PC-3 (cell line): ENCODE measurements at places on chromosomes 3 and 15. TPM values are rescaled to one million over a fixed set of nuclear protein-coding genes. Genes with fewer than 3 reads are reported as not detected.

DNA sequence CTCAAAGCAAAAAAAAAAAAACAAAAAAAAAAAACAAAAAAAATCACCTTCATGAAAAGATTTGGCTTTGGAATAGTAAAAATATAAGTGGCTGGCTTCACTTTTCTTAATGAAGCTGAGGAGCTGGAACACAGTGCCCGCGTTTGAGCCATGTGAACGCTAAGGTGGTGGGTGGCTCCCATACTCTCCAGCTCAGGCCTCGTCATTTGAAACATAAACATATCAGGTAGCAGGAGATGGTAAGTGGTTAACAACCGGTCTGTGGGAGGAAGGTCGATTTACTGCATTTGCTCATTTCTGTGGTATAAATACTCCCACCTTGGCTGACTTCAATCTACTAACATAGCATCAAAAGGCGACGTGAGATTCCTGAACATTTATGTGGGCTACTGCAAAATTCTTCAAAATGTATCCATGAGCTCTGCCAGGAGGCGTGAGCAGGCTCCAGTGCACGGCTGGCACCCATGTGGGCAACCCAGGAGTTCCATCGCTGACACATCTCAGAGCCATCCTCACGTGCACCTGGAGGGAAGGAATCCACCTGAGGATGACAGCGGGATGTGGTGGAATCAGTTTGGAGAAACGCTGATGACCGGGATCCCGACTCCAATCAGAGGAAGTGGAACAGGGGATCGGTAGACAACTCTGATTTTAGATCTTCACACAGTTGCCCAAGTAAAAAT, 157.6 kb downstream of the ATP10A start:
- H3K36me3 ChIP-seq, result no peaks in the 10 kb centered on the region
- no peak for DNase-seq
- H3K27ac ChIP-seq, result no peak overlapping the region

- no peak overlapping the region for H3K4me3 ChIP-seq
These were observed 58.5 kb downstream of the DNAJB8 start for GRCh38 chr3:128408012-128408692.

DNA sequence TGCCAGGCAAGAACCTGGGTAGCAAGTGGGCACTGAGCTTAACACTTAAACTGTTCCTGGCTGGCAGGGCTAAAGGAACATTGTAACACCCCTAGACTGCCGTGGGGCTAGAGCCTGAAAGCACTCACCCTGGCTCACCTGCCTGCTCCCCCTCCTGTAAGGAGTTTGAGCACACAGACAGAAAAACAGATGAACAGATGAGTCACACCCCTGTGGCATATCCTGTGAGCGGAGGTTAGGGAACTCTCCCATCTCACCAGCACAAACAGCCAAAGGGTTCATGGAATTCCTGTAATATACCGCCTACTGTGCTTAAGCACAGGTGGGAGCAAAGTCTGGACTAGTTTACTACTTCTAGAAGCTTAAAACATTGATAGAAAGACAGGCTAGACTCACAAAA, 300.1 kb downstream of the ROBO1 start:
- H3K4me3 ChIP-seq, result no peak overlapping the region
- no peaks in the 10 kb centered on the region for H3K27me3 ChIP-seq
- no peak overlapping the region for H3K27ac ChIP-seq
- peak; percentile 71 for DNase-seq
- peaks cover 8% of the 10 kb centered on the region for H3K4me1 ChIP-seq
- no peaks in the 10 kb centered on the region for H3K36me3 ChIP-seq

The SLC7A14 gene
- not detected in 2 replicates for total RNA-seq

The USP4 gene
- total RNA-seq, result 19.9 and 22.8 TPM in 2 replicates

DNA sequence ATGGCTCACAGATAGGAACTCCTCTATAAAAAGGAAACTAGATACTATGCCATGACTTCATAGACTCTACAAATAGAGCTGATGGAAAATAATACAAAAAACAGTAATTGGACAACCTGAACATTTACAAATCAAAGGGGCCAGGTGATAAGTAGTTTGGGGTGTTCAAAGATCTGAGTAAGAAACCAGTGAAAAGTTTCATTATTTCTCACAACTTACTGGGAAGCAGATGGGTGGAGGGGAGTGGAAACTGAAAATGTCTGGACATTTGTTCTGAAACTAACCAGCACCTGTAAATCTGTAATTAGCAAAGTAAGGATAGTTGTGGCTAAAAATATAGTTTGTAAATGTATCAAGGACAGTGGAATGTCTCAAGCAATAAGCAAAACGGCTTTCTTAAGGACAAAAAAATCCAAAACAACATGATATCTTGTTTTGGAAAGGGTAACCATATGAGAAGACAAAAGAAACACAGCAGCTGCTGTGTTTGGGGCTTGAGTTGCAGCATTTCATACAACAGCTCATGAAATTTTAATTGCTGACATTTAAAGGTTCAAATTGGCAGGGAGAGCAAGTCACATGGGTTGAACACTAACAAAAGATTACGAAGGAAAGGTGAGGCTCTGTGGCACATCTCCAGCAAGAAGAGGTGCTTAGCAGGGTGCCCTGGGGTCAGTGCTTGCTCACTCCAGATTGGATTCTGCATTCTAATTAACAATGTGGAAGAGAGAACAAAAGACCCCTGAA, 26.8 kb upstream of the THBS1 start:
- no peak overlapping the region for H3K4me3 ChIP-seq
- H3K27me3 ChIP-seq, result no peaks in the 10 kb centered on the region
- no peaks in the 10 kb centered on the region for H3K4me1 ChIP-seq
- no peak overlapping the region for H3K27ac ChIP-seq

DNA sequence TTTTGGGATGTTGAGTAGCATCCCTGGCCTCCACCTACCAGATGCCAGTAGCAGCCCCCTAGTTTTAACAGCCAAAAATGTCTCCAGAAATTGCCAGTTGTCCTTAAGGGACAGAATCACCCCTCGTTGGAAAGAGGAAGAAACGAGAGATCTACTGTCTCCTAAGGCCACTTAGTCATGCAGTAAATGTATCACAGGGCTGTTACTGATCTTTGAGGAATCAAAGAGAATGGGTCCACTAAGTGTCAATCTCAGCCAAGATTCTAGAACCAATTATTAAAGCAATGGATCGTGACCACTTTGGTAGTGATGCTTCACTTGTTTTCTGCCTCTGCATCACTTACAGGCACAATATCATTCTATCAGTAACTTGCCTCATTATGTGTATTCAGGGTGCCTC, 26.4 kb downstream of the POLG start:
- H3K4me1 ChIP-seq, result peaks cover 11% of the 10 kb centered on the region; the same call in 1 of the 2 replicates
- H3K4me3 ChIP-seq, result no peak overlapping the region
- H3K36me3 ChIP-seq, result peaks cover 73% of the 10 kb centered on the region
- H3K27me3 ChIP-seq, result no peaks in the 10 kb centered on the region
- DNase-seq, result no peak
- no peak overlapping the region for H3K27ac ChIP-seq

The SPSB4 gene
- not detected in 2 replicates for total RNA-seq

DNA sequence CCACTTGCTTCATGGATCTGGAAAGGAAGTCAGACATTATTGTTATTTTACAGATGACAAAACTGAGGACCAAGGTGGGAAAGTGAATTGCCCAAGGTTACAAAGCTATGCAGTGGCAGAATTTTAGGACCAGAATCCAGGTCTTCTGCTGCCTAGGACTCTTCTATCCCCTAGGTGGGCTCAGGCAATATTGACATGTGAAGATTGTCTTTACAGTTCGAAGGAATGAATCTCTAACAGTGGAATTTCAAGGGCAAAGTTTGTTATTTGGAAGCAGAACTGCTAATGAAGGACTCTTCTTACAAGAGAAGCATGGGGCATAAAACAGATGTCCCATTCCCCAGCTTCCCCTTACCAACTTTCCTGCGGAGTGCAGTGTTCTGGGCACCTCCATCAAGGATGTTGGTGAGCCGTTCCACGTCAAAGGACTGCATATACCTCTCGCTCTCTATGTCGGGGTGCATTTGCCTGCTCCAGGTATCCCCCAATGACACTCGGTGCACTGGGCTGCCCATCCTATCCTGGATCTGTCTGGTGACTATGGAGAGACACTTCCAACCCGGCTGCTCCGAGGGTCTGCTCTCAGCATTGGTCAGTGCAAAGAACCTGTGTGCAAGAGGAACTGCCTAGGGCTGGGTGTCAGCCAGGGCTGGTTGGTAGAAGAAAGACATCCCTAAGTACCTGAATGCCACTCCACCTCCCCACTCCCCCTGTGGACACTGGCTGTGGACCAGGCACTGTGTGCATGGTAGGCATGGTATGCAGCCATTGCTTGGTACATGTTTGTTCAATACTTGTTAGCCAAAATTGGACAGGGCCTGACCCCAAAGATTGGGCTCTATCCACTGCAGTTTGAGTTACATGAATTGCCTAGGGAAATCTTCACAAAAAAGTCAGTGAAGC, 2.1 kb downstream of the ACOX2 start:
- no peaks in the 10 kb centered on the region for H3K36me3 ChIP-seq
- H3K27ac ChIP-seq, result no peak overlapping the region
- DNase-seq, result no peak
- no peaks in the 10 kb centered on the region for H3K27me3 ChIP-seq

DNA sequence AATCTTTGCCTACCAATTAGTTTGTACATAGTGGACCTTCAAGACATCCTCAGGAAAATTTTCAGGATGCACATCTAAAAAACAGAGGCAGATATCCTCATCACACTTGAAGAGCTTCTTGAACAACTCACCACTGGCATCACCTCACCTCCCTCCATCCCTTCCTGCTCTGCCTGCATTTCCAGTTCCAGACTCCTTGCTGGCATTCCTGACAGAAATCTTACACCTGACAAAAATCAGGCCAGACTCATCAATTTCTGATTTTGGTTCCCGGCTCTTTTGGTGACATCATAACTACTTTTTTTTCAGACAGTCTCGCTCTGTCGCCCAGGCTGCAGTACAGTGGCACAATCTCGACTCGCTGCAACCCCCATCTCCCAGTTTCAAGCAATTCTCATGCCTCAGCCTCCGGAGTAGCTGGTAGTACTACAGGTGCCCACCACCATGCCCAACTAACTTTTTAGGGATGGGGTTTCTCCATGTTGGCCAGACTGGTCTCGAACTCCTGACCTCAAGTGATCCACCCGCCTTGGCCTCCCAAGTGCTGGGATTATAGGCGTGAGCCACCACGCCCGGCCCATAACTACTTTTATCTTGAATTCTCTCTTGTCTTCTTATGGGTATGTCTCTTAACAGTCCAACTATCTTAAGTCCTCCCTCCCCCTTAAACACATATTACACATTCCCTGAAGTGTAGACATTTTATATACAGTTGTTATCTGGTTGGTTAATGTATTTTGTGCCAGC, 216.6 kb upstream of the IL12A start:
- no peak overlapping the region for H3K27ac ChIP-seq
- H3K36me3 ChIP-seq, result peaks cover 4% of the 10 kb centered on the region; the same call in 1 of the 2 replicates
- H3K4me1 ChIP-seq, result peaks cover 25% of the 10 kb centered on the region
- H3K27me3 ChIP-seq, result no peaks in the 10 kb centered on the region
- no peak overlapping the region for H3K4me3 ChIP-seq

GRCh38 chr3:160052385-160053047, 63.9 kb downstream of the IL12A start:
- H3K36me3 ChIP-seq, result no peaks in the 10 kb centered on the region
- no peaks in the 10 kb centered on the region for H3K4me1 ChIP-seq
- H3K27me3 ChIP-seq, result no peaks in the 10 kb centered on the region

DNA sequence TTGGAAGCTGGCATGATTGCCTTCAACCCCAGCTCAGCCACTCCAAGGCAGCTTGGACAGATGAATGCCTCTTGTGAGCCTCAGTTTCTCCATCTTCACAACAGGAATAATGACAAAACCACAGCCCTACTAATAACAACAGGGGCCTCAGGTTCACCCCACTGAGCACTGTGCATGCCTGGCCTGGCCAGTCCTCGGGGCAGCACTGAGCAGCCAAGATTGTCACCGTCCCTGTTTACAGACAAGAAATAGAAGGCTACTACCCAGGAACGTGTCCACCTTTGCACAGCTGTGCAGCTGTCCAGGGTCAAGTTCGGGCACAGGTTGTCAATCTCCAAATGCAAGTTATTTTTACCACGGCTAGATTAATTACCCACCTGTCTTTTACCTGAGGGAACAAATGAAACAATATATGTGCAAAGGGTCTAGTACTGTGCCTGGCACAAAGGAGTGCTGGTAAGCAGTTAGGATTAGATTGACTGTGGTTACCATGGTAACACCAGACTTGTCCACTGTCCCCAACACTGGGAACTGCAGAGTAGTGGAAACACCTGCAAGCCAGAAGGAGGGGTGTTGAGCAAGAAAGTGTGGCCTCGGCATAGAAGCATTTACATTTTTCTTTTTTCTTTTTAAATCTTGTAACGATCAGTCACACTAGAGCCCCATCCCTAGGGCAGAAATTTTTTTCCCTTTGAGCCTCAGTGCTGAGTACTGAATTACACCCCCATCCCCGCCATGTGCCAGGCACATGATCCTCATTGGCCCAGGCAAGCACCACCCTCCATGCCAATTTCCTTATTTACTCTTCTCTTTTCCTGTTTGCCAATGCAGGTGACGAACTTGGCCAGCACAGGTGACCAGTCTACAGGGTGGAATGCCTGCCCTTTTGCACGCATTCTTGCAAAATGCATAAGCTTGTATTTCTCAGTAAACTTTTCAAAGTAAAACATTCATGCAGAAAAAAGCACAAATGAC, 66.3 kb upstream of the SLC6A6 start:
- H3K4me1 ChIP-seq, result peaks cover 21% of the 10 kb centered on the region
- H3K27ac ChIP-seq, result peak overlapping the region; percentile 63
- H3K36me3 ChIP-seq, result no peaks in the 10 kb centered on the region
- no peaks in the 10 kb centered on the region for H3K27me3 ChIP-seq
- H3K4me3 ChIP-seq, result no peak overlapping the region; the same call in 1 of the 2 replicates

The SLC51B gene
- total RNA-seq, result not detected in 2 replicates

DNA sequence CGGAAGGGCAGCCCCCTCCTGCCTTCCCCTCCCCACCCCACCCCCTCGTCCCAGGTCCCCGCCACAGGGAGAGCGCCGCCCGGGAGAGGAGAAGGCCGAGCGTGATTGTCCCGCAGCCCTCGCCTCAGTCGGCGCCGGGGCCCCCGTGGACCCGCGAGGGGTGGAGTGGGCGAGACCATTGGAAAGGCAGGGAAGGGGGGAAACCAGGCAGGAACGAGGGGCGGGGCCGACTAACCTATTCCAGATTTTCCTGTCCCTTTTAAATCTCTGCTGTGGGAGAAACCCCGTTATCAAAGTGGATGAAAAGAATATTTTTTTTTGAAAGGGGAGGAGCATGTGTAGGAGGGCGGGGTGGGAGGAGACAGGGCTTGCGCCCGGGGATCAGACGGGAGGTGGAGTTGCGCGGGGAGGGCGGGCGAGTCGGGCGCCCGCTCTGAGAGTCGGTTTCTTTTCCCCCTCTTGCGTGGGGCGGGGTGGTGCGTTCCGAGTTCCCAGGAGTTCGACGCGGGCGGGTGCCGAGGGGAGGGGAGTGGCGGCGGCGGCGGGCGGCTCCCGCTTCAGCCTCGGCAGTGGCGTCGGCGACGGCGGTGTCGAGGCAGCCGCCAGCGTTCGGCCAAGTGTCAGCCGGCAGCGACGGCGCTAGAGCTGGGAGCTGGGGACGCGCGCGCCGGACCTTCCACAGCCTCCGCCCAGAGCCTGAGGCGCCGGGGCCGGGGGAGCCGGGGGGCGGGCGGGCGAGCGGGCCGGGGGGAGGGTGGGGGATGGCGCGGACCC, at the start of gene NECTIN3:
NECTIN3 (plus strand) TSS at position 560 of the 774 bp plus-strand sequence; CDS start at position 762, 202 bp downstream.
- DNase-seq, result peak; percentile 96
- peak within 1 kb of the TSS; percentile 99 for H3K4me3 ChIP-seq
- no peaks in the 10 kb centered on the region for H3K36me3 ChIP-seq
- H3K27me3 ChIP-seq, result no peaks in the 10 kb centered on the region

GRCh38 chr3:49781415-49782199, 4.7 kb downstream of the IP6K1 start:
- peaks cover 12% of the 10 kb centered on the region; the same call in 1 of the 2 replicates for H3K36me3 ChIP-seq
- no peak for DNase-seq
- H3K27me3 ChIP-seq, result no peaks in the 10 kb centered on the region
- H3K4me1 ChIP-seq, result peaks cover 7% of the 10 kb centered on the region; the same call in 1 of the 2 replicates
- no peak overlapping the region for H3K4me3 ChIP-seq

The SERPINI2 gene
- not detected in 2 replicates for total RNA-seq
